Thymus (tissue), 14 donors: ENCODE measurements at places on chromosomes 5 and 9. TPM values are rescaled to one million over a fixed set of nuclear protein-coding genes. Genes with fewer than 3 reads are reported as not detected.

GRCh38 chr9:8168916-8169438 is 369.4 kb upstream of the DMAC1 start:
- no peak for DNase-seq
- H3K27me3 ChIP-seq, result no peaks in the 10 kb centered on the region
- no peak overlapping the region for H3K27ac ChIP-seq
- no peak overlapping the region for H3K4me3 ChIP-seq
- no peaks in the 10 kb centered on the region for H3K36me3 ChIP-seq
- H3K4me1 ChIP-seq, result no peaks in the 10 kb centered on the region

Gene IL5
- total RNA-seq, result not detected

Gene ABCA1
- total RNA-seq, result 14.6 TPM

DNA sequence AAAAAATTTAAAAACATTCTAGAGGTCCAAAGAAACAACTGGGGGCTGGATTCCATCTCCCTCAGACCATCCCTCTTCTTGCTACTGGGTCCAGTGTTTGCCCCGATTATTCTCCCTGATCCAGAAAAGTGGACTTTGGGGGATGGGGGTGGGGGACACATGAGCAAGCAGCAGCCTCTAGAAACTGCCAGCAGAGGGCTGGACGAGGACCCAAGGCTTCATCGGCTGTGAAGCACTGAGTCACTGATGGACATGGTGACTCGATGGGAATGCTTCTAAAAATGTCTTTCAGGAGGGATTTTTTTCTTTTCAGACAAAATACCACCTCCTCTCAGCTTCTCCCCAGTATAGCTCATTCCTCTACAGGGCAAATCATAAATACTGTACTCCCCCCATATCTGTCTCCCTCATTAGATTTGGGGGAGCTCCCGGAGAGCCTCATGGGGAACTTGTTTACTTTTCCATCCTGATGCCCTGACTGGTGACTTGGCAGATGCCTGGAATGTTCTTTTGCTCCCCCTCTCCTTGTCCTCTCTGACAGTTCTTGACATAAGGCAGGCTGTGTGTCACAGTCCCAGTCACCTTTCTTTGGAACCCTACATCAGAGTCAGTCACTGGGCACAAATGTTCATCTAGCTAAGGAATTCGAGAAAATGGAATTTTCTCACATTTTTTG is 67.2 kb upstream of the STC2 start:
- H3K4me3 ChIP-seq, result no peak overlapping the region
- no peaks in the 10 kb centered on the region for H3K36me3 ChIP-seq
- H3K4me1 ChIP-seq, result no peaks in the 10 kb centered on the region
- no peaks in the 10 kb centered on the region for H3K27me3 ChIP-seq

DNA sequence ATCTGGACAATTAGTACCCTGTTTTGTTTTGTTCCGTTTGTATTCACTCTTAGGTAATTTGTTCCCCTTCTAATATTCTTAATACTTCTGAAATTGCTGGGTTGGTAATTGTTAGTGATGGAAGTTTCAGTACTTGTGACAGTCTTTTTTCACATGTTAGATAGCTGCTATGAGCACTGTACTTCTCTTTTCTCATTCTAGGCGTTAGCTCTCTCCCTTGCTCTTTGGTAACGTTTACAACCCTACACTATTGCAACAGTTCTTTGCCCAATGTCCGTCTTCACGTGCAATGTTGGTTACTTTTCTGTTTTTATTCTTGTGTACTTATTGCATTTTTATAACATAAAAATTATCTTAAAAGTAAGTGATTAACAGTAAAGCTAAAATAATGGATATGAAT is 1509.0 kb downstream of the MAT2B start:
- H3K36me3 ChIP-seq, result no peaks in the 10 kb centered on the region
- no peak overlapping the region for H3K4me3 ChIP-seq
- DNase-seq, result no peak
- H3K4me1 ChIP-seq, result no peaks in the 10 kb centered on the region
- no peaks in the 10 kb centered on the region for H3K27me3 ChIP-seq
